ENCODE measurements at places on chromosomes 5 and 9.

GRCh38 chr5:73088026-73088425 lies 32.3 kb upstream of the TMEM171 start:
- DNase-seq = no peak

GRCh38 chr5:61993295-61993927 lies 312.6 kb upstream of the KIF2A start:
- DNase-seq = no peak

DNA sequence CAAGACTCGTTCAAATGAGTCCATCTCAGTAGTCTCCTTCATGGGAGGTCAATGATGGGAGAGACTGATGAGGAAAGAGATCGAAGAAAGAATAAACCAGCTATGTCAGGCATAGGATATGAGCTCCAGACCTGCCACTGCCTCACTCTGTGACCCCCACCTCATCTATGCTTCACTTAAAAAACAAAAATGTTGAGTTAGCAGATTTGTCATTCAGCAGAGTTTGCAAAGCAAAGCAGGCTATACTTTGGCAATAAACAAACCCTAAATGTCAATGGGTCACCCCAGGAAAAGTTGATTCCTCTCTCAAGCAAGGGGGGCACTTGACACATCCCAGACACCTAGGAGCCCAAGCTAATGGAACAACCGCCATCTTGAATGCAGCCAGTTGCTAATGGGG lies 117.0 kb downstream of the GABBR2 start:
- DNase-seq = no peak

GRCh38 chr5:96302174-96302738 lies 130.8 kb downstream of the PCSK1 start:
- DNase-seq = no peak

GRCh38 chr5:35502206-35502605 lies 115.5 kb upstream of the SPEF2 start:
- DNase-seq = no peak

- DNase-seq = no peak
Observed at GRCh38 chr9:88873635-88874034, 117.6 kb upstream of the S1PR3 start.

DNA sequence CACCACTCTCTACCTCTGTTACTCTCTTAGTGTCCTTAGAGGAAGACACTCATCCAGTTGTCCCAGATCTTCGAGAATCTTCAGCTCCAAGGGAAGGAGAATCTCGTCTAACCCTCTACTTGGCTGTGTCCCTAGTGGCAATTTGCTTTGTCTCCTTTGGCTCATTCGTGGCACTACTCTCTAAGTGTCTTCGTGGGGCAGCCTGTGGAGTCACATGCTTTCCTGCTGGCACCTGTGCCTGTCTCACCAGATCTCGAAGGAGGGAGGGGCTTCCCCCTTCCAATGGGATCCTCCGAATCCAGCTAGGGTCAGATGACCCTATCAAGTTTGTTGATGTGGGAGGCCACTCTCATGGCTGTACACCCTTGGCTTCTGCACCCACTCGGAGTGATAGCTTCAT lies 1.8 kb upstream of the PCDHGC5 start:
- no peak for DNase-seq

- no peak for DNase-seq
Observed at GRCh38 chr5:157273131-157273556, 7.2 kb downstream of the CYFIP2 start.

- no peak for DNase-seq
Observed at GRCh38 chr9:115412656-115413055, 294.7 kb upstream of the TNC start.

DNA sequence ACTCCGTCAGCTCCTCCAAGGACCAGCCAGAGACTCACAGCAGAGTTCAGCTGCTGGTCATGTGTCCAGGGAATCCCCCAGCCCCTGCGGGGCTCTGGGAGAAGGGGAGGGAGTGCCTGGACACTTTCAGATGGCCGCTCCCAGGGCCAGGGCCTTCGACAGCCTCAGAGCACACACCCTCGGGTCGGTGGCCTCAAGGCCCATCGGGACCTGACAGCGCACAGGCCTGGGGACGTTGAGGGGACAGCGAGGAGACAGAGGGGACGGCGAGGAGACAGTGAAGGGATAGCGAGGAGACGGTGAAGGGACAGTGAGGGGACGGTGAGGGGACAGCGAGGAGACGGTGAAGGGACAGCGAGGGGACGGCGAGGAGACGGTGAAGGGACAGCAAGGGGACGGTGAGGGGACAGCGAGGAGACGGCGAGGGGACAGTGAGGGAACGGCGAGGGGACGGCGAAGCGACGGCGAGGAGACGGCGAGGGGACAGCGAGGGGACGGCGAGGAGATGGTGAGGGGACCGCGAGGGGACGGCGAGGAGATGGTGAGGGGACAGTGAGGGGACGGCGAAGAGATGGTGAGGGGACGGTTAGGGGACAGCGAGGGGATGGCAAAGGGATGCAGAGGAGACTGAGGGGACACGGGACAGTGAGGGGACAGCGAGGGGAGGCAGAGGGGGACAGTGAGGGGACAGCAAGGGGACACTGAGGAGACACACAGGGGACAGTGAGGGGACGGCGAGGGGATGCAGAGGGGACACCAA lies 47.3 kb downstream of the SLC12A7 start:
- no peak for DNase-seq
